Cerebellar nuclear complex (tissue), 1 donor: ENCODE measurements at places on chromosomes 3 and 15.
A peak's percentile ranks its signal among the peaks of the same experiment; 100 is the strongest.

- no peak for DNase-seq
Observed at GRCh38 chr3:147775816-147776530, 366.8 kb downstream of the ZIC1 start.

- DNase-seq: no peak
Observed at GRCh38 chr15:48536681-48537091, 108.8 kb downstream of the FBN1 start.

DNA sequence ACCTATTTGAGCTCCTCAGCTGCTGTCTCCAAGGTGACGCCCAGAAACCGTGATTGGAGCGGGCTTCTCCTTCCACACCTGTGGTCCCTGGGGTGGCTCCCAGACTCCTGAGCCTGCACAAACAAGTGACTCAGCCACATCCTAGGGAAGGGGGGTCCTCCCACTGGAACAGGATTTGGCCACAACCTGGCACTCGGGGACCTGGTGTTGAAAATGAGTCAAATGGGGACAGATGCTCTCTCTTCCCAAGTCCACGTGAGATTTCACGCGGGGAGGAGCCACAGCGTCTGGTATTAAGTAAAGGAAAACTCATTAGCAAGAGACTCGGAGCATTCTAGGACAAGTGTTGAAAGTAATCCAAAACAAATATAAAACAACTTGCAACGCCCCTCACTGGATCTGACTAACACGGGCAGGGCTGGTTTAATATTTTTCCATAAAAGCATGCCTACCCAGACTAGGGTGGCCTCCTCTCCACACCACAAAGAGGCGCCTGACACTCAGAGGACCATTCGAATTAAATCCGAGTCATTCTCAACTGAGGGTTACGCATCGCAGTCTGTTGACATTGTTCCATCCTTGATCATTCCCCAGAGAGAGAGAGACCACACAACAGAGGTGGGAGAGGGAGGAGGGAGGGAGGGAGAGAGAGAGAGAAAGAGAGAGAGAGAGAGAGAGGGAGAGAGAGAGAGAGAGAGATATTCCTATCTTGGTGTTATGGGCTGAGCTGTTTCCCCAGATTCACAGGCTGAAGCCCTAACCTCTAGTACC, 74.4 kb downstream of the MGLL start:
- DNase-seq: no peak

DNA sequence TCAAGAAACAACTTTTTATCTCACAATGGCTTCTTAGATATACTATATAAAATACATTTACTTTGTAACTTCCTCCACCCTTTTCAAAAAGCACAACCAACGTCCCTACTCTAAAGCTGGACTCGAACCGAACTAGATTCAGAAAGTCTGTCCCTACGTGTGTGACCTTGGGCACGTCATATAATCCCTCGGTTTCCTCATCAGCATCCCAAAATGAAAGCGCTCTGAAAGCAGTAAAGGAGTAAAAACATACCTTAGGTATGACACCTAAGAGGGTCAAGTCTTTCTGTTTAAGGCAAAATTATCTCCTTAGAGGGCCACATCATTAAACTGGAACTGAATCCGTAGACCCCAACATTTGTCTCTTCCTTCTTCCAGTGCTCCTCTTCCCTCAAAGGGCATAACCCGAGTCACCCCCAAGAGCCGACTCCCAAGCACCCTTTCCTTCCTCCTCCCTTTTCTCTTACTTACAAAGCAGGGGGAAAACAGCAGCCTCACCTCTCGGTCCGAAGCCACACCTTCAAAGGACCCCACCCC, 663 bp downstream of the PDCD10 start:
- no peak for DNase-seq

- DNase-seq: no peak
Observed at GRCh38 chr3:127815641-127816605, 6.4 kb downstream of the MGLL start.

- no peak for DNase-seq
Observed at GRCh38 chr3:139728414-139728813, 50.6 kb upstream of the NMNAT3 start.

- no peak for DNase-seq
Observed at GRCh38 chr3:152737021-152737908, 97.7 kb upstream of the P2RY1 start.

DNA sequence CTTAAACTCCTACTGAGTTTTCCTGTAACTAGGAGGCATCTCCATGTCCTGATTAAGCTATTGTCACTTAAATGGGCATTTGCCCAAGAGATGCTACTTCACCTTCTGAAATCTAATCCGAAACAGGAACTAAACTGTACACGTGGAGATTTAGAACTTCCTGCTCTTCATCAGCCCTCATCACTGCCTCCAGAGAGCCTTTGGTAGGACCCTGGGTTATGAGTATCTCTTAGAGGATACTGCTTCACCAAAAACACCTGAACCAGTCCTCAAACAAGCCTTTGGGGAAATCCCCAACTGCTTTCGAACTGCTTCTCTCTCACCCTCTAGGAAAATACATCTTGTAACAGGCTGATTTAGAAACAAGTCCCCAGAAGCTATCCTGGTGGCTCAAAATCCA, 320.3 kb downstream of the GAP43 start:
- DNase-seq: no peak

GRCh38 chr3:52379610-52380009, 63.5 kb downstream of the DNAH1 start:
- no peak for DNase-seq

GRCh38 chr15:101621961-101622360, 30.2 kb downstream of the TM2D3 start:
- no peak for DNase-seq

- DNase-seq: no peak
Observed at GRCh38 chr3:25040748-25041147, 387.3 kb upstream of the RARB start.

DNA sequence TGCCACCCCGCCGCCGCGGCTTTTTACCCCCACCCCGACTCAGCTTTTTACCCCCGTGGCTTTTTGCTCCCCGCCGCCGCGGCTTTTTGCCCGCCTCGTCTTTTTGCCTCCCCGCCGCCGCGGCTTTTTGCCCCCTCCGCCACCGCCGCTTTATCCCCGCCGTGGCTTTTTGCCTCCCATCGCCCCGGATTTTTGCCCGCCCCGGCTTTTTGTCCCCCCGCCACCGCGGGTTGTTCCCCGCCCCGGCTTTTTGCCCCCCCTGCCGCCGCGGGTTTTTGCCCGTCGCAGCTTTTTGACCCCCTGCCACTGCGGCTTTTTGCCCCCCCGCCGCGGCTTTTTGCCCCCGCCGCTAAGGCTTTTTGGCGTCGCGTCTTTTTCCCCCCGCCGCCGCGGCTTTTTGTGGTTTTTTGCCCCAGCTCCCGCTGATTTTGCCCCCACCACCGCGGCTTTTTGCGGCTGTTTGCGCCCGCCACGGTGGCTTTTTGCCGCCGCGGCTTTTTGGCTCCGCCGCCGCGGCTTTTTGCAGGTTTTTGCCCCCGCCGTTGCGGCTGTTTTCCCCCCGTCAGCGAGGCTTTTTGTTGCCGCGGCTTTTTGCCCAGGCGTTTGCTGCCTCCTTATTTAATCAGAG, 597.2 kb downstream of the GOLGA6L6 start:
- DNase-seq: no peak

DNA sequence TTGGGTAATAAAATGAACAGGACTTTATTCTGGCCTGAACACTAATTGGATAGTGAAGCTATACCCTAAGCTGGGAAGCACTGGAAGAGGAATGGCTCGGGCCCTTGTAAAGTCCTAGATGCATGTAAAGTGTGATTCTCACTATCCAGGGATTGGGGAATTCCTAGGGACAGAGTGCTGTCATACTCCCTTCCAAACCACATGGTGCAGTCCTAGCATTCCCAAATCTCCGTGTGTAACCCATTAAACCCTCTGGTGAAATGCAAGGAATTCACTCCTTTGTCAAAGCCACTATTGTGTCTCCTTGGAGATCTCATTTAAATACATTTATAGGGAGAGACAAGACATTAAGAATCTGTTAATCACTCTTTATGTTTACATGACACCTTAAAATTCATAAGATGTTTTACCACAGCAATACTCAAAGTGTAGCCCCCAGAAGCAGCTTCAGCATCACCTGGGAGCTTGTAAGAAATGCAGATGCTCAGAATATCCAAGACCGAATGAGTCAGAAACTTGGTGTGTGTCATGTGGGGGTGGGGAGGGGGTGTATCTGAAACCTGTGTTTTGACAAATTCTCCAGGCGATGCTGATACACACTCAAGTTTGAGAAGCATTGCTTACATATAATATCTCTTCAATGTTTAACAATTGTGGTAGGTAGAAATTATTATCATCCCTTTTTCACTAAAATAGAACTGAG, 121.8 kb upstream of the NPHP3 start:
- no peak for DNase-seq

DNA sequence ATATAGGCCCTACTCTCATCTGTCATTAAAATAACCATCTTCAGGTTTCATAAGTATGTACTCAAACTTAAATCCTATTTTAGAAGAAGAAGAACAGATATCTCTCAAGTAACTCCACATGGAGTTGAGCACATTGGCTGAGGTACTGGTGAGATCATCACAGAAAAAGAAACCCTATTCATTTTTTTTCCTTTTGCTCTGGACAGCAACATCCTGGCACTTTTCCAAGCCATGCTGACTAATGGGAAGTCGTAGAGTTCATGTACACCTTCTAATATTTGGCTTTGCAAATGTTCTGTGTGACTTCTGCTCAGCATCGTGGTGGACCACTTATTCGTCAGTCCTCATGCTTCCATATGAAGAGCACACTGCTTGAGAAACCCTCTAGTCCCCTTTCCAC, 336.0 kb upstream of the KCNH8 start:
- no peak for DNase-seq

DNA sequence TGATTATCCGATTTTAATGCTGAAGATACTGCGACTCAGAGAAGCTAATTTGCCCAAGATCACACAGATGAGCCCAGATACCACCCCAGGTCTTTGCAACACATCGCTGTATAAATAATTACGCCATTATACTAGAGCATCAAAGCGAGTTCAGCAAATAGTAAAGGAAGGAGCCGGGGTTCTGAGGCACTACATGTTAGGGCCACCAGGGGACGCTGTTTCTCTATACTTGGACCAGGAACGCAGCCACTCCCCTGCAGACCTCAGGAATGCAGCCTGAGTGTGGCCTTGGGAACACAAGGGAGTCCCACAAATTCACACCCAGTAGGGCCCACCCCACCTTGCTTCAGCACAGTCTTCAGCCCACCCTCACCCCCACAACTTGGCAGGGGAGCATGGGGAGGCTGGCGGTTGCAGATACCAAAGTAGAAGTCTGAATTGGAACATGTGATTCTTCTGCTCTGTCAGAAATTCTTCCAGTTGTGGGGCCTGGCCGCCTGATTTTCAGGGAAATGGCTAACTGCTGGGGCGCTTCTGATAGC, 57.8 kb upstream of the RYK start:
- peak; percentile 15 for DNase-seq

- no peak for DNase-seq
Observed at GRCh38 chr3:110900576-110900975, 171.0 kb upstream of the NECTIN3 start.

DNA sequence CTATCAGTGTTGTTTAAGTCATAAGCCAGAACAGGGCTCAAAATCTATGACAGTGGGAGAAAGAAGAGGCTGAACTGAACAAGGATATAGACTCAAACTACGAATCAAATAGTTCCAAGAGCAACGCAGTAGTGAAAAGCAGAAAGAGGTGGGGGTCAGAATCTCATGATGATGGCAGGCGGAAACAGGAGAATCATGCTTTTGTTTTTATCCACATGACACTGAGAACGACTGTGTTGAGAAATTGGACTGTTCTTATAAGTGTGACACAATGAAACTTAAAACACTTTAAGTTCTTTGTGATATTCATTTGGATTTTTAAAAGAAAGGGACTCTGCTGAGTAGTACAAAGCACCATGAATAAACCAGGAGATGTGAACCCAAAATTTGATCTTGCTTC, 309.4 kb downstream of the ULK4 start:
- no peak for DNase-seq

GRCh38 chr3:133901083-133901482, 5.4 kb upstream of the RAB6B start:
- DNase-seq: no peak

GRCh38 chr3:188128905-188129304, 25.1 kb upstream of the LPP start:
- DNase-seq: no peak

DNA sequence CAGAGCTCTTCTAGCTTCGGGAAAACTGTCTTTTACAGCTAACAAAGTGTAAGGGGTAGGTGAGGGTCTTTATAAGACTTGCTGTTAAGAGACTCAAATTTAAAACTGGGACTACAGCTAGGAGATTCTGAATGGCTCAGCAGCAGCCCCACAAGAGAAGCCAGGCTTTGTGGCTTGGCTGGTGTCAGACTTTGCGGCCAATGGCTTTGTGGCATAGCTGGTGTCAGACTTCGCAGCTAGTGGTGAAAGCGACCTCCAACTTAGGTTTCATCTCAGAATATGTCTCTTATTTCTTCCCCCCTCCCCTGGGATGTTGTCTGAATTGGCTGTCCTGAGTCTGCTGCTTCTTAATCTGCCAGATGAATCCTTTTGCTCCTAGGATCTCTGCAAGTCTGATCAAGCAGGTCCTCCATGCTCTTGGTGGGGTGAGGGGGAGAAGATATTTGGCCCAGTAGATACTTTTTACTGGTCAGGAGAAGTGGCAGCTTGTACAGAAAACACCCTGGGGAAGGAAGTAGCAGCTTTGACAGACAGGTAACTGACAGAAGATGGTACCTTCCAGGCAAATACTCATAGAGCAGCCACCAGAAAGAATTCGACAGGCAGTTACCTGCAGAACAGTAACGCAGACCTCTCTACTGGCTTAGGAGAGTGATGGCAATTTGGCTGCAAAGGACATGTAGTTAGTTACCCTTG, 8.4 kb downstream of the BOC start:
- no peak for DNase-seq

DNA sequence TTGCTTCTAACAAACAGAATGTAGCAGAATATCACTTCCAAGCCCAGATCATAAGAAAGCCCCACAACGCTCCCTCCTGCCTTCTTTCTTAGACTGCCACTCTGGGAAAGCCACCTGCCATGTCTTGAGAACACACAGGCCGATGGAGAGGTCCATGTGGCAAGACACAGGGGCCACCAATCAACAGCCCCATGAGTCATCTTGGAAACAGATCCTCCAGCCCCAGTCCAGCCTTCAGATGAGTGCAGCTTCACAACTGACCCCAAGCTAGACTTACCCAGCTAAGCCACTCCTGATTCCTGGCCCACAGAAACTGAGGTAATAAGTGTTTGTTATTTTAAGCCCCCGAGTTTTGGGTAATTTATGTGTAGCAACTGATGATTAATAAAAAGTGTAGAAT, 39.7 kb downstream of the PTH1R start:
- no peak for DNase-seq
